ENCODE measurements at places on chromosomes 7 and 10.
A peak's percentile ranks its signal among the peaks of the same experiment; 100 is the strongest.

GRCh38 chr10:62690703-62691102, 113.8 kb upstream of the ADO start:
- no peak for DNase-seq

- DNase-seq = no peak
These were observed 266.3 kb downstream of the KCND2 start for GRCh38 chr7:120539321-120539720.

- no peak for DNase-seq
These were observed 1.1 kb downstream of the SNX13 start for GRCh38 chr7:17939211-17939605.

GRCh38 chr7:130896898-130897514, 163.0 kb upstream of the KLF14 start:
- peak; percentile 52 for DNase-seq

GRCh38 chr7:49631071-49631815, 142.2 kb upstream of the VWC2 start:
- no peak for DNase-seq

DNA sequence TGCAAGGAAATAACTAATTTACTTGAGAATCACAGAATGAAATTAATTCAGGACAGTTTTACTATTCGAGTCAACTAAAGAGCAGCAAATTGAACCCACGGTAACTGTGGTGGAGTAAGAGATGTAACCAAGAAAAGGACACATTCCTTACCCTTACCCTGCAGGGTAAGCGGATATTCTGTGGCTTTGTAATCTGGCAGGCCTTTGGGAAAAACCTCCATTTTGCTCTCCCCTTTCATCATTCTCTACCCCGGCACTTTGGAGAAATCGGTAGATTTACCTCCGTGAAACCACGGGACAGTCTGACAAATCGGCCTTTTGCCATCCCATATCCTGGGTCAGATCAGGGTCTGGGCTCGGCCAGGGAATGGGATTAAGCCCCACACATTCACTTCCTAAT, 18.4 kb downstream of the RCC1L start:
- no peak for DNase-seq

DNA sequence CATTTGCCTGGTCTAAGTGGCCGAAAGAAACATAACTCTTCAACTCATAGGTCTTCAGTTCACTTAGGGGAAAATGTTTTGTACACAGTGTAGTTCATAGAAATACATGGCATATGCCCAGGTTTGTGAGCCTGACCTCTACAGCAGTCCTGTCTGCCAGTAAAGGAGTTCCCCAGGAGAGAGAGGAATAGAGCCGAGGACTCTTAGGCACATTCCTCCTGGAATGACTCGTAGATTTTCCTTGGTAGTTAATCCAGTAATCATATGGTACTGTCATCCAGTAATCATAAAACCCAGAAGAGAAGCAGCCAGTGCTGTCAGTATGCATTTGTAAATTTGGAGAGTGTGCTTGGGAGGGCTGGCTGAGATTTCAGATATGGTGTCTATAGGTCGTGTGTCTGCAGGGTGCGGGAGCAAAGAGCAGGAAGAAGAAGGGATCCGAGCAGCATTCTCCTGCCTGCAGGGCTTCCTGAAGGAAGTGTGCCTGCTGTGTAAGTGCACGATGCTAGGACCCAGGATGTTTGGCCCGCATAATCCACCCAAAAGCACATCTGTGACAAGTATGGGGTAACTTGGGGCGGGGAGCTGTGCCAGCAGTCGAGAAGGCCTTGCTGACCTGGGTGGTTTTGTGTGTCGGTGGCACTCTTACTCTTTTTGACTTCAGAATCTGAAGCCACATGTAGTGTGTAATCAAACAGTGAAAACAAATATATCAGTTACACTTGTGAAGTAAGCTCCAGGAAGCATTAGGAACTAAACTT, 13.9 kb downstream of the EIF4H start:
- DNase-seq = no peak

GRCh38 chr10:89531359-89531758, 4.0 kb downstream of the SLC16A12 start:
- DNase-seq = no peak

Data from activated CD4-positive, alpha-beta T cell treated with anti-CD3 and anti-CD28 coated beads for 24 hours (primary cell).